CD4-positive, alpha-beta memory T cell (primary cell): ENCODE measurements at places on chromosomes 3 and 15.

DNA sequence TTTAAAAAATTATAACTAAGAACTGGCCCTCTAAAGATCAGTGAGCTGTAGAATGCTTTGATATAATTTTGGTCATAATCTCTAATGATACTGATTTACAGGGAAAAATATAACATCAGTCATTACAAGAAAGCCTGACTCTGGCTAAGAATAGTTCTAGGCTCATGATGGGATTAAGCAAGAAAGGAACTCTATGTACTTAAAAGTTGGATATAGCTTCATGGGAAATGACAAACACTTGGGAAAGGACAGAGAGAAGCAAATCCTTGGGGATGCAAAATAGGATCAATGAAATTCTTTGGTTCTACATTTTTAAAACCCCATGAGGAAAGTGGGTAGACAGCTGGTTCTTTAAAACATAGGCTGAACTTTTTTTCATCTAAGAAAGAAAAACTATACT lies 472.7 kb upstream of the NR2F2 start:
- DNase-seq = no peak

- DNase-seq = no peak
Observed at GRCh38 chr15:47516972-47517371, 200.3 kb upstream of the SEMA6D start.

DNA sequence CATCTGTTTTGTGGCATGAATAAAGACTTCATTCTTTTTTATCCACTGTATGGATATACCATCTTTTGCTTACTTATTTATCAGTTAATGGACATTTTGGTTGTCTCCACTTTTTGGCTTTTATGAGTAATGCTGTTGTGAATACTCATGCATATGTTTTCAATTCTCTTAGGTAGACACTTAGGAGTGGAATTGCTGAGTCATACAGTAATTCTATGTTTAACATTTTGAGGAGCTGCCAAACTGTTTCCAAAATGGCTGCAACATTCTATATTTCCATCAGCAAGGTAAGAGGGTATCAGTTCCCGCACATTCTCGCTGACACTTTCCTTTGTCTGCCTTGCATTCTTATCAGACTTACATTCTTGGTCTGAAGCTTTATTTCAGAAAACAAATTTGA lies 191.1 kb downstream of the WNT5A start:
- DNase-seq = no peak

DNA sequence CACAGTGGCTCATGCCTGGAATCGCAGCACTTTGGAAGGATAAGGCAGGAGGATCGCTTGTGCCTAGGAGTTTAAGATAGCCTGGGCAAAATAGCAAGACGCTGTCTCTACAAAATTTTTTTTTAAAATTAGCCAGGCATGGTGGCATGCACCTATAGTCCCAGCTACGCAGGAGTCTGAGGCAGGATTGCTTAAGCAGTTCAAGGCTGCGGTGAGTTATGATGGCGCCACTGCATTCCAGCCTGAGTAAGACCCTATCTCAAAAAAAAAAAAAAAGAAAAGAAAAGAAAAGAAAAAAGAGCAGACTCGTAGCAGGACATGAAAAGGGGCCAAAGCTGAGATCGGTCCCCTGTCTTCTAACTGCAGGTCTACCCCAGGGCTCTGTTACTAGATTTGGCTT lies 18.9 kb downstream of the SRGAP3 start:
- no peak for DNase-seq

GRCh38 chr3:170480111-170480510 lies 61.4 kb downstream of the CLDN11 start:
- DNase-seq = no peak

DNA sequence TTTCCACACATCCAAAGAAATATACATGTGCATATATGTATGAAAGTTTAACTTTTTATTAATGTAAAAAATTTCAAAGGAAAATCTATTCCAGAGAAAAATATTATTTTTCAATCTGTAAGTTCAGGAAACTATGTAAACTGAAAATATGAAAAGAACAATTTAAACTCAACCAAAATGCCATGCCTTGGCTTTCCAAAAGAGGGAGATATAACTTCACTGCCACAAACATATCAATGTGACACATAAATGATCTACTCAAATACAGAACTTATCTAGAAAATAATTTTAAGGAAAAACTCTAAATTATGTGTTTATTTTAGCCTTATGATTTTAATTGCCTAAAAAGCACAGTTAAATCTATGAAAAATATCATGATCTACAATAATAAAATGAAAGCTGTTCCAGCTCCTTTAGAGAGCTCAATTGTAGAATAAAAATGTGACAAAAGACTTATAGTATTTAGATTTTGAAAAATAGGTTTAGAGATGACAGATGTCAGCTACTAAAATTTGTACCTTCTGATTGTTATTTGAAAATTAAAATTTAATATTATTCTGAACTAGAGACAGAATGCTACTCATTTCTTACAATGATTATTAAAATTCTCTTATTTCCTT lies 94.8 kb downstream of the GBE1 start:
- peak; percentile 3 for DNase-seq

GRCh38 chr3:116140100-116140689 lies 305.1 kb downstream of the LSAMP start:
- DNase-seq = no peak
